Activated T-helper 1 cell treated with anti-CD3 and anti-CD28 coated beads, Interleukin-2, amount 50 U/mL, for 16 hours (primary cell): ENCODE measurements at places on chromosomes 2 and 18.

GRCh38 chr2:207157731-207158130, 8.0 kb downstream of the KLF7 start:
- DNase-seq: no peak

GRCh38 chr2:198347349-198347748, 543.0 kb downstream of the PLCL1 start:
- no peak for DNase-seq

DNA sequence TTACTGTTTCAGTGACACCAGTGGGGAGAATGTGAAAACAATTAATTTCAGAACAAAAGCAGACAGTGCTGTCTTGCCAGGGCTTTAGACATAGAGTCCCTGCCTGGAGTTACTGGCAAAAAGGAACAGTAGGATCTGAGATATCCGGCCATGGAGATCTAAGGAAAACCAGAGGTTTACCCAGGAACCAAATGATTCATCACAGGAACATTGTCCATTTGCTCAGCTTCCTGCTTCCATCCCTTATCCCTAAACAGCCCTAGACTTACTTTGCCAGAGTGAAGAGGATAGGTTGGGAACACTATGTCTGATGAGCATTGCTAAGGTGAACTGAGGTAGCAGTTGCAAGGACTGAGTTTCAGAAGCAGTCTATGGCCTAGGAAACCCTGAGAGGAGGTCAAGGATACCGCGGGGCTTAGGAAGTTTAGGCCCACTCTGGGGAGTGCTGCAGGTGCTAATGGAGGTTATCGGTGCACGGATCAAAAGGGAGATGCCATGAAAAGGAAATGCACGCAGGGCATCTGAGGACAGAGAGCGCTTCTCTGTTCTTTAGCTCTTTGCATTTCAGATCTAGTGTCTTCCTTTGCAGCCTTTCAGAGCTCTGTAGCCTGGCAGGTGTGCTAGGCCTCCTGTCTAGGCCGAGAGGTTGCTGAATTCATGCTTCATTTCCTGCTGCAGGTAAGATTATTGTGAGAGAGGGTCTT, 223.9 kb downstream of the CDCA7 start:
- DNase-seq: no peak

- no peak for DNase-seq
Measured at GRCh38 chr2:159228081-159228581, 58.4 kb downstream of the WDSUB1 start.

DNA sequence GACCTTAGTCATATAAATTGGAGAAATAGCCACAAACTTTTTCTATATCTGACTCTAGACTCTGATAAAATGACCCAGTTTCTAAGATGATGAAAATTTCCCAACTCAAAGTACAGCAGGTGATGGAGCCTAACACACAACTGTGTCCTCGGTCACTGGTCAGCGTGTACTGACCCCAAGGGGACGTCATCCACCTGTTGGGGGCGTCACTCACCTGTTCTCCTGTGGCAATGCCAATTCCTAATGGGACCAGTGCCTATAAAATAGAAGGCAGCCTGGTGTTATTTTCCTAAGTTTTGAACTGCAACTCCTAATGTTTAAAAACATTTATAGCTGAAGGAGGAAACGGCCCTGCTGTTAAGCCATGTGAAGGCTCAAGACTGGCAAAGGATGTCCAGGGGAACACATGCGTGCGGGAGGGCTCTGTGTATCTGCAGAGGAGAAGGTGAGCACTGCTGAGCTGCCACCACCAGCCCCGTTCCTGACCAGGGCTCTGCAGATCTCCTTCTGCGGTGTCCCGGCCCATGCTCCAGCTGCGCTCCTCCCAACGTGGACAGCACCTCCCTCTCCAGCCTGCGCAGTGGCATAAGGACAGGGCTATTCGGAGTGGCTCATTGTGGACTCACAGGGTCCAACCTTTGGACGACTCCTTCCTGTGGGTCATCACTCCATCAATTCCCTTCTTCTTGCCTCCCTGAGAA, 21.2 kb downstream of the TYMS start:
- no peak for DNase-seq
